Stimulated activated CD4-positive, alpha-beta T cell treated with anti-CD3 and anti-CD28 coated beads, TNF-alpha, amount 100 ng/mL, for 24 hours (primary cell): ENCODE measurements at places on chromosomes 5 and 9.
A peak's percentile ranks its signal among the peaks of the same experiment; 100 is the strongest.

DNA sequence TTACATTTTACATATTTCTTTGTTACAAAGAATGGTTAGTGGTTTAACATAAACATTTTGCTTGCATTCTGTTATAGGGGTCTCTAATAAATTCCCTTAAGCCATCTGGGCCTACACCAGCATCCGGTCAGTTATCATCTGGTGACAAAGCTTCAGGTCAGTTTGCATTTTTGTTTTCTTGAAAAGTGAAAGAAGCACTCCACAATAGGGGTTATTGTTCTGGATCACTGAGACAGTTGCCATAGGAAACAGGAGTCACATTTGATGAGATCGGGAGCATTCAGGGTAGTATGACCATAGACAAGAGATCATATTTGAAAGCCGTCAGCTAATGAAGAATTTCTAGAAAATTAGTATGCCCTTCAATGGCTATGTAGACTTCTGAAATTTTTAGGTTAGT, 63.6 kb downstream of the NUP214 start:
- DNase-seq: no peak

DNA sequence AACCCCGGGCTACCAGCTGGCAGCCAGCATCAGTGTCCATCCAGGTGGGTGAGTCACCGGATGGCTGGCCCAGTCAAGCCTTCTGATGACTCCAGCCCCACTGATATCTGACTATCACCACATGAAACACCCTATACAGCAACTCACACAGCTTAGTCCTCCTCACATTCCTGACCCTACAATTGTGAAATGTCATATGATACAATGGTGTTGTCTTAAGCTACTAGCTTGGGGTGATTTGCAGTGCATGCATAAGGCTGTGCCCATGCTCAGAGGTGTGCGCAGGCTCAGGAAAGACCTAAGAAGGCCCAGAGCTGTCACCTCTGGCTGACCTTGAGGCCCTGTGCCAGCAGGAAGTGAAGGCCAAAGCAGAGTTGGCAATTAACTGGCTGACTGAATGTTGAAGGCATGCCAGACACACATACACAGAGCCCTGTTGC, 21.5 kb upstream of the SEMA4D start:
- no peak for DNase-seq

DNA sequence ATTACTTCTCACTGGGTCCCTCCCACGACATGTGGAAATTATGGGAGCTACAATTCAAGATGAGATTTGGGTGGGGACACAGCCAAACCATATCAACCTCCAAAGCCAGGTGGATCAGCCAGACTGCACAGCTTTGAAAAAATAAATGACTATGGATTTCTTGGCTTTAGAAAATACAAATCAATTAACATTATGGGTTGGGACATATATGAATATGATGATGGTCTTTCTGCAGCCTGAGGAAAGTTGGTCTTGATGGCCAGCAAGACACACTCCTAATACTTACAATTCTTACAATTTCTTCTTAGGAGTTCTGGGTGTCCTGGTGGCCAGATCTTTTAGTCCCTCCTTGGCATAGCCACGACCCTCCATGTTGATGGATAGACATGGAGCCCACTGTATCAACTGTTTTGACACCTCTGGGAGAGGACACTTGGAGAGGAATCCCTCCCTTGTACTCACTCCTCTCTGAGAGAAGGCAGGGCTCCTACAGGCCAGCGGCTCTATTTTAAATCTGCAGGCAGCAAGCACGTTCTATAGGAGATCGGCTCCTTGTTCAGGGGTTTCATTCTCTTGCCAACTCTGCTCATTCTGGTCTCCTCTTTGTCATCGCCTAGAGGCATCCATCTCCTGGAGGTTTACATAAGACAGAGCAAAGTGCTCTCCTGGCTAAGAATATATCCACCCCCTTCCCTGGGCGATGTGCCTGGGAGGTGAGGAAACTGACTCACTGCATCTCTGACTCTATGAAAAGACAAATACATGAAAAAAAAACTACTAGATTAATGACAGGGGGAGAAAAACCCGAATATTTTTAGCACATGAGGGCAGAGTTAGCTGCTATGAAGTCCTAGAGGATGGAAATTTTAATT, 145.9 kb downstream of the CARTPT start:
- no peak for DNase-seq

- DNase-seq: no peak
Observed at GRCh38 chr9:111231801-111232580, 98.0 kb downstream of the OR2K2 start.

DNA sequence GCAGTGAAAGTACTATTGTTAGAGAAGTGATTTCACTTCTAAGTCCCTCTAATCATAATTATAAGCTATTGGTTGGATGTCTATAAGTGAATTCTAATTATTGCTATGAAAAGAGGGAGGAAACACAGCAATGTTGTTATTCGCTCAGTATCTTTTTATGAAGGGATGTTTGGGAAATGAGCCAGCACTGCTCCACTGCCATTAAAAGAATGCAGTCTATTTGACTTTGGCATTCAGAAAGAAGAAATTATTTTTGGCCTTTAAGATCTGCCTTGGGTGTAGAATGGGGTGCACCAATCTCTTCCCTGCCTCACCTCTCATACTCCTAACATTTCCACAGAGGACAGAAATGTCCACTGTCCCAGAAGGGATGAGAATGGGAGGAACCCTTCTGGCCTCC, 332.0 kb downstream of the SPATA31D1 start:
- no peak for DNase-seq

DNA sequence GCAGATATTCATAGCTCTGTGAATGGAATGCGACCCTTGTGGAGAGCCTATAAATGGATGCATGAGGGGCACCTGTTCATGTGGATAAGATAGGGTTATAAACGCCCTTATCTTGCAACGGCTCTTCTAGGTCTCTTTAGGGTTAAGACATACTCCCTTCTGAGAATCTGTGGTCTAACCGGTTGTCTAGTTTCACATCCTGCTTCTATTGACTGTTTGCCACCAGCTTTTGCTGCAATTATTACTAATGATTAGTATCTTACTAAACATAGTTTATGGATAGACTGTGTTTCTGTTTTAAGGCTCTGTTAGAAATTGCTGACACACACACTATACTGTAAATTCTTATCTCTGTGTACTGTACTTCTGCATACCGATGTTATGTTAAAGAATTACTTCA, 198.9 kb upstream of the CYLC2 start:
- DNase-seq: no peak

DNA sequence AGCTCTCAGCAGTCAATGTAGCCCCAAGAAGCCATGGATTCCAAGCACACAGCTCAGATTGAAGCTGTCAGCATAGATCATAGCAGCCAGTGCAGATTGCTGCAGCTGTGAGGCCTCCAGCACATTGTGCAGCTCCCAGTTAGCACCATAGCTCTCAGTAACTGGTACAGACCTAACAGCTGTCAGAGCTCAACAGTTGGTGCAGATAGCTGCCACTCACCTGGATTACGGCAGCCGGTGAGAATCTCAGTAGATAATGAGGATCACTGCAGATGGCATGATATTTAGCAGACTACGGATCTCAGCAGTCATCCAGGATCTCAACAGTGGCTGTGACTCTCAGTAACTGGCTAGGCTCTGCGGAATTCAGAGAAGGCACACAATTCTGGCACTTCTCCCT, 500.4 kb downstream of the TUSC1 start:
- no peak for DNase-seq

GRCh38 chr5:142584891-142585290, 101.0 kb downstream of the FGF1 start:
- DNase-seq: no peak

DNA sequence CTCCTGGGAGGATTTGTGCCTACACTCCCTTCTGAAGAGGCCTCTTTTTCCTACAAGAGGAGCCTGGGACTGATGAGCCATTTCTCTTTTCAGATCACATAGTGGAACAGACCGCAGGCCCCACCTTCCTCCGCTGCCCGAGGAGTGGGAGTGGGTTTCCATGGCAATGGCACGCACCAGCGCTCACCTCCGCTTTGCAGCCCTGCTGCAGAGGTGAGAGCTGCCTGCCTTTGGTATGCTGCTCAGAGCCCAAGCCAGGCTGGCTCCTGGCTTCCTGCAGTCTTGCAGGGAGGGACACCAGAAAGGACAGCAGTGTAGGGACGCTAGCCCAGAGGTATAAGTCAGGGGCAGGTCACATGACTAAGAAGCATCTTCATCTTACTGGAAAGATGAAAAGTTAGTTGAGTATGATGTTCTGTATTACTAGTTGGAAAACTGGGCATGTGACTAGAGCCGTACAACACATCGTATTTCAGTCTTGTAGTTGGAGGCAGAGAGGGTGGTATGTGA, 12.4 kb downstream of the PTTG1 start:
- DNase-seq: peak; percentile 38

DNA sequence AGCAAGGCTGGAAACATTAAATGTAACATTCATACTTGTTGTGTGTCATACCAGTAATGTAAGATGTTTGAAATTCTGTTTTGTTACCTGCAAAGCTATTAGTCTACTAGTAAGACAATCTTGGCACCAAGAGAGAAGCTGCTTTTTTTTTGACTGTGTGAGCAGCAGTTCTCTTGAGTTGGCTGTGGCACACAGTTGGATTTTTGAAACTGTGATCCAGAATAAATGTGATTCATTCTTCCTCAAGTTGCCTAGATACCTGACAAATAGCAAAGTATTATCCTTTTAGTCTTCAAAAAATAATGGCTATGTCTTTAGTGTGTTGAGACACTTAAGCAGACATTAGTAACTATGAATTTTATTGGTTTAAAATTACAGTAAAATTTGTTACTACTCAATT, 57.2 kb upstream of the HAPLN1 start:
- DNase-seq: no peak

- no peak for DNase-seq
Observed at GRCh38 chr5:141022384-141022783, 28.8 kb upstream of the PCDHB1 start.

GRCh38 chr5:67257077-67257476, 60.5 kb upstream of the CD180 start:
- DNase-seq: no peak

- no peak for DNase-seq
Observed at GRCh38 chr5:140224658-140225057, 49.7 kb downstream of the CYSTM1 start.

DNA sequence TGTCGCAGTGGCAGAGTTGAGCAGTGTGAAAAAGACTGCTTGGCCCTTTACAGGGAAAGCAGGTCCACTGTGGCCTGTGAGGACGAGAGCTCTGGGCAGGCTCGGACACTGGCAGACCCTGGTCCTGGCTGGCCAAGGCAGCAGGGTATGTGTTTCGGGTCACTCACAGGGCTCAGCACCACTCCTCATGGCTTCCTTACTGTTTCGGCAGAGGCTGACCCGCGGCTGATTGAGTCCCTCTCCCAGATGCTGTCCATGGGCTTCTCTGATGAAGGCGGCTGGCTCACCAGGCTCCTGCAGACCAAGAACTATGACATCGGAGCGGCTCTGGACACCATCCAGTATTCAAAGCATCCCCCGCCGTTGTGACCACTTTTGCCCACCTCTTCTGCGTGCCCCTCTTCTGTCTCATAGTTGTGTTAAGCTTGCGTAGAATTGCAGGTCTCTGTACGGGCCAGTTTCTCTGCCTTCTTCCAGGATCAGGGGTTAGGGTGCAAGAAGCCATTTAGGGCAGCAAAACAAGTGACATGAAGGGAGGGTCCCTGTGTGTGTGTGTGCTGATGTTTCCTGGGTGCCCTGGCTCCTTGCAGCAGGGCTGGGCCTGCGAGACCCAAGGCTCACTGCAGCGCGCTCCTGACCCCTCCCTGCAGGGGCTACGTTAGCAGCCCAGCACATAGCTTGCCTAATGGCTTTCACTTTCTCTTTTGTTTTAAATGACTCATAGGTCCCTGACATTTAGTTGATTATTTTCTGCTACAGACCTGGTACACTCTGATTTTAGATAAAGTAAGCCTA, 15.7 kb downstream of the SQSTM1 start:
- no peak for DNase-seq

DNA sequence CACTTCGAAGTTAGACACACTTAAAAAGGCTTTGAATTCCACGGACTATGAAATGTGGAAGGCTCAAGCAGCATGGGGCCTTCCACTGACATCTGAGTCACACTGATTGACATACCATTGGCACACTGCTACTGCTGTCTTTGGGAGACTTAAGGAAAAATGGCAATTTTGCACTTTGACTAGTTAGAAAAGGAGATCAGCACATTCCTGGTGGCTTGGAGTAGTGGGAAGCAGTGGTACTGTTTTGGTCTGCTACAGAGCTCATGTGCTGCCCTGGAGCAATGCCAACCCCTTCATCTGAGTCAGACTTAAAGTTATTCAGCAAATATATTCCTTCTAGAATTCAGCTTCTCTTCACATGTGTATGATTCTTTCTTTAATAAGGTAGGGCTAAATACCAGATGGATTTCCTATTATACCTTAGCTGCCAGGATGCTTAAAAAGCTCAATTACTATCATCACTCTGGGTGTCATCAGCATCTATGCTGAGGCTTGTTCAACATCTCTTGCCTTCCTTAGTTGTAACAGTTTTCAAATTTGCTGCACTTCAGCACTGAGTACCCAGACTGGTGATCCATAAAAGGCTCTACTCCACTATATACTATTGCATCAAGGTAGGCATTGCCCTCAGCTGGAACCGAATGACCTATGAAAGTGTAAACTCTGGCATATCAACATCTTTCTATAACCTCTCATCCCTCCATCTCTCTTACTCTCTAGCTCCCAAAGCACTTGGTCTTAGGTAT, 42.3 kb upstream of the MOCS2 start:
- DNase-seq: no peak

GRCh38 chr5:112084149-112084548, 327.2 kb upstream of the NREP start:
- DNase-seq: no peak

DNA sequence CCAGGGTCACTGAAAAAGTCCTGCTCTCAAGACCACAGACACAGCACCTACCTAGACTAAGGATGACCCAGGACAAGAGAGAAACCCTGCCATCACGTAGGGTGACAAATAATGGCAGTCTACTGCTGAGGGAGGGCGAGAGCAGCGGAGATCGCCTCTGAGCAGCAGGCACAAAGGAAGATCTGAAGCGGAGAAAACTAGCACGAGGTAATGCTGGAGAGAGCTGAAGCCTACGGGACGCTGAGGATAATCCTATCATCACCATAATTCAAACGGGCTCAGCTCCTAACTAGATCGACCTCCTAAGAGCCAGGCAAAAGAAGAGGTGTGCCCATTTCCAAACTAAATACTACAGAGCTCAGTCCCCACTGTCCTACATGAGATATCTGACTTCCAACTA, 41.3 kb downstream of the FBXO10 start:
- no peak for DNase-seq

DNA sequence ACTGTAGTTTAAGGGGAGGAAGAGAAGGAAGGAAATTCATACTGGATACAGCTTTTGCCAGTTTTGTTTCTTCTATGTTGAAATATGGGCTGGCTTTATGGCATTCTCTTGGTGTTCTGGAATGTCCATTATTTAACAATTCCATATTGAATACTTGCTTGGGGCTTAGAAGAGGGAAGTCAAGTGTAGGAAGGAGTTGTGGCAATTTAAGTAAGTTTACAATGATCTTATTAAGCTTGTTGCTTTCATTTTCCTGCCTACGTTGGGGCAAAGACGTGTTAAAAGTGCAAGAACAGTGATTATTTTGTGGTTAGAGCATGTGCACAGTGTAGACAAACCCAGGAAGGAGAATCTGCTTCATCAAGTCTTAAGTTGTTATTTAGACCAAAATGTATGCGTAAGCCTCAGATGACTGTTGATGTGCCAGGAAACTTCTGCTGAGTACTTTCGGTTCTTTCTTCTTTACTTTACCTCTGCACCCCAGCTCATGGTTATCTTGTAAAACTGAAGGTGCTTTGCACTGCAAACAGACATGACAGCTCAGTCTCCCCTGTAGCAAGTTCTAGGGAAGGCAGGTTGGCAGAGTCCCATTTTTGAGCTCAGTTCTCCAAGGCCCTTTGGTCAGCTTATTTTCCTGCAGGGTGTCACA, 75.8 kb downstream of the F2RL2 start:
- no peak for DNase-seq

- no peak for DNase-seq
Observed at GRCh38 chr9:137876781-137877386, 698 bp upstream of the CACNA1B start.
